Ureter (tissue), 1 donor: ENCODE measurements at places on chromosomes 7 and 10.

DNA sequence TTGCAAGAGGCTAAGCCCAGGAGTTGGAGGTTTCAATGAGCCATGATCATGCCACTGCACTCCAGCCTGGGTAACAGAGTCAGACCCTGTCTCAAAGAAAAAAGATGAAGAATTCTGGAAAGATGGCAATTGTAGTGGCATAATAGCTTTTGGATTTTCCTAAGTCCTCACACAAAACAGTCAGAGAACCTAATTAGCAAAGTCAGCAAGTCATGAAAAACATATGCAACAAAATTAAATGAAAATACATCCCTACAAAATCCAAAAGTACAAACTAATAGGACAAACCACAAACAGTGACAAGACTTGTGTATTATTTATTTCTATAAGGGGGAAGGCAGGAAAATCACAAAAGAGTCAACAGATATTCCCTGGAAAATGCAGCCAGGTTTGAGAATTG, 362.3 kb upstream of the PLXDC2 start:
- no peak for DNase-seq

- DNase-seq, result no peak
Measured at GRCh38 chr10:120422457-120422856, 34.6 kb upstream of the PLPP4 start.

DNA sequence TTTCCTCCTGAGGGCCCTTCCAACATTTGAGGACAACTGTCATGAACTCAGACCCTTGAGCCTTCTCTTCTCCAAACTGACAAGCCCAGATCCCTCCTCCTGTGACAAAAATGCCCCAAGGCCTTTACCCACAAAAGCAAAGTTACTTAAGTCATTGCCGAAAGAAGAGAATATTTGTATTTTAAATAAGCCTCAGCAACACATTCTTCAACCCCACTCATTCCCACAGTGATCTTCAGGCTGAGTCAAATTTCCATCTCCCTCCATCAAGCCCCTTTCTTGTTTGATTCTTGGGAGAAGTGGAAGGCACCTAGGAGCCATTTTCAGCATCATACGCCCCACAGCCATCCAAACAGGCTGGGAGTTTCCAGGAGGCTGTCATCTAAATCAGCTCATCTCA, 150.8 kb upstream of the PDE1C start:
- DNase-seq, result no peak

DNA sequence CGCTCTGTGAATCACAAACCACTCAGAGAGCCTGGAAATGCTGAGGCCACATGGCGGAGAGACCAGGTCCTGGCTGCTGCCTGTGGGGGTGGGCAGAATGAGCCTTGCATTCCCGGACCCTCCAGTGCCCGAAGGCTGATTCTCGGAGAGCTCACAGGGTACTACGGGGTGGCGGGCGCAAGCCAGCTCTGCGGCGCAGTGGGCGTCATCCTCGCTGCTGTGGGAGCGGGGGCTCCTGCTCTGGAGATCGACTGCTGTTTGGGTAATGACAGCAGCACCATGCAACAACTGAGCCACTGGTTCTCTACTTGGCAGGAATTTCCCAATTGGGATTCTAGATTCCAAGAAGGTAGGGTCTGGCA, 108.0 kb downstream of the PTPRN2 start:
- no peak for DNase-seq
